ENCODE measurements at places on chromosomes 5 and 9.

DNA sequence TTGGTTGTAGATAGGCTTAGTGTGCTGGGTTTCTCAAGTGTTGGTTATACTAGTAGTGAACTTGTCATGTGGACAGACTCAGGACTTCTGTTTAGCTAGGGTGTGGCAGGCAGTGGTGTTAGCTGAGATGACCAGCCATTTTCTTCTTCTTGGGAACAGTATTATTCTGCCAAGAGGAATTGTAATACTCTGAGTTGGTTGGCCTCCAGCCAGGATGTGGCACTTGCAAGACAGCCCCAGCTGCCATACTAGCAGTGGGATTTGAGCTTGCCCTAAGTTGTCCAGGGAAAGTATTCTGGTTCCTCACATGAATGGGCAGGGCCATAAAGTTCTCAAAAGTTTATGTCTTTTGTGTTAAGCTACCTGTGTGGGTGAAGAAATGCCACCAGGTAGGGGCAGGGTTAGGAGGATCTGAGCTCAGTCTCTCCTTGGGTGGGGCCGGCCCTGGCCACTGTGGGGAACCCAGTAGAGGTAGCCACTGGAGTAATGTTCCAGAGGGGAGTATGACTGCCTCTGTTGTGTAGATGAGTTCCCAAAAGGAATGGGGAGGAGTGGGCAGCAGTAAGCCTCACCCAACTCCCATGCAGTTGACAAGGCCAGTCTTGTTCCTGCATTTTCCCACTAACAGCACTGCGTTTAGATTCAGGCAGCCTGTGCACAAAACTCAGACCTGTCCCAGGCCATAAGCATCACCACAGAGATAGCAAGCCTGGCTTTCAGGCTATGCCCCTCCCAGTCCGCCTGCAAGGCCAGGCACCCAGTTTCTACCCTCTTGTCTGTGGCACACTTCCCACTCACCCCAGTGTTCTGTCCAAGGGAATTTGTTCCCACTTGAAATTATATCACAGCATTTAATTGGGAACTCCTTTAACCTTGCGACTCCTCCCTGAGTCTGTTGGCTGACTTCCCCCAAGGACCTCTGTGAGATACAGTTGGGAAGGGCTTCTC, 250.7 kb downstream of the ANXA1 start:
- DNase-seq: no peak

GRCh38 chr5:1032551-1033027, 24.0 kb downstream of the NKD2 start:
- no peak for DNase-seq

DNA sequence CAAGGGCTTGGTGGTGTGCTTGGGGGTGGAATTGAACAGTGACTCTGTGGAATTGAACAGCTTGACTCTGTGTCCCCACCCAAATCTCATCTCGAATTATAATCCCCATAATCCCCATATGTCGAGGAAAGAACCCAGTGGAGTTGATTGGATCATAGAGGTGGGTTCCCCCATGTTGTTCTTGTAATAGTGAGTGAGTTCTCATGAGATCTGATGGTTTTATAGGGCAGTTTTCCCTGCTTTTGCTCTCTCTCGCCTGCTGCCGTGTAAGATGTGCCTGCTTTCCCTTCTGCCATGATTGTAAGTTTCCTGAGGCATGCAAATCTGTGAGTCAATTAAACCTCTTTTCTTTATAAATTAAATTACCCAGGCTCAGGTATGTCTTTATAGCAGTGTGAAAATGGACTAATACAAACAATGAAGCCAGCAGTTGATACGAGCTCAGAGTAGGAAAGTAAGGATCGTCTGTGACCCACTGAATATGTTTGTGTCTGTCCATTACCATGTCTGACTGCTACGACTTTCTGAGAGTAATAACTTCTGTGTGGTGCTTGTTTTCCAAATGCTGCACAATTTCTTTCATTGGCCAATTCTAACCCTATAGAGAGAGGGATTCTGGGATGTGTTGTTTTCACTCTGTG, 17.9 kb upstream of the RICTOR start:
- no peak for DNase-seq

- DNase-seq: no peak
These were observed 27.4 kb downstream of the PPP2R2B start for GRCh38 chr5:146851133-146851532.

DNA sequence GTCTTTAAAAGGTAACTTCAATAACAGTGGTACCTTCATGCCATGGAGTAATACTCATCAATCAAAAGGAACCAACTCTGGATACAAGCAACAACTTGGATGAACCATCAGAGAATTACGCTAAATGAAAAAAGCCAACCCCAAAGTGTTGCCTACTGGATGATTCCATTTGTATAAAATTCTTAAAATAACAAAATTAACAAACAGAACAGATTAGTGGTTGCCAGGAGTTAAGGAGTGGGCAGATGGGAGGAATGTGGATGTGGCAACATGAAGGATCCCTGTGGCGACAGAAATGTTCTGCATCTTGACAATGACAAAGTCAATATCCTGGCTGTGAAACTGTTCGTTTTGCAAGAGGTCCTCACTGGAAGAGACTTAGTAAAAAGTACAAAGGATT, 50.5 kb downstream of the SPTLC1 start:
- DNase-seq: peak; percentile 82
